ENCODE measurements at places on chromosomes 6 and 20. TPM values are rescaled to one million over a fixed set of nuclear protein-coding genes. Genes with fewer than 3 reads are reported as not detected.

MTHFD1L gene
- 76.2 TPM for total RNA-seq

TRIM31 gene
- not detected for total RNA-seq

CEP85L gene
- 6.7 TPM for total RNA-seq

ULBP3 gene
- 2.4 TPM for total RNA-seq

CPNE5 gene
- total RNA-seq, result 0.44 TPM

CSNK2A1 gene
- total RNA-seq, result 191 TPM

NQO2 gene
- 45.7 TPM for total RNA-seq

RBM12 gene
- 100 TPM for total RNA-seq

LMBRD1 gene
- total RNA-seq, result 17.9 TPM

TCF21 gene
- not detected for total RNA-seq

JAG1 gene
- total RNA-seq, result 21.2 TPM

COL9A3 gene
- total RNA-seq, result 46.6 TPM

HNF4A gene
- total RNA-seq, result 0.28 TPM

ADGRB3 gene
- 0.10 TPM for total RNA-seq

THBD gene
- total RNA-seq, result 0.26 TPM

NOTCH4 gene
- total RNA-seq, result 2.0 TPM

EPPIN gene
- not detected for total RNA-seq

OGFR gene
- 47.3 TPM for total RNA-seq

PLA2G7 gene
- 0.41 TPM for total RNA-seq

LAMP5 gene
- not detected for total RNA-seq

PTPN1 gene
- total RNA-seq, result 42.2 TPM

GSTA3 gene
- total RNA-seq, result not detected

NUP153 gene
- total RNA-seq, result 62.0 TPM

TREML2 gene
- total RNA-seq, result not detected

SLC26A8 gene
- not detected for total RNA-seq

SLX4IP gene
- total RNA-seq, result 5.4 TPM

ZSWIM3 gene
- 3.6 TPM for total RNA-seq

PRDM1 gene
- total RNA-seq, result 2.6 TPM

PI16 gene
- total RNA-seq, result not detected

IL20RA gene
- total RNA-seq, result not detected

ASIP gene
- total RNA-seq, result not detected

ATP5F1E gene
- 90.6 TPM for total RNA-seq

MRAP2 gene
- 2.5 TPM for total RNA-seq

UNC5CL gene
- total RNA-seq, result 0.36 TPM

TRIM39 gene
- 13.4 TPM for total RNA-seq
